Stimulated activated naive CD8-positive, alpha-beta T cell treated with anti-CD3 and anti-CD28 coated beads, Interleukin-15, Interleukin-2, amounts not matched to agents 100 U/mL and 50 U/mL, for 24 hours (primary cell): ENCODE measurements at places on chromosomes 4 and X.
A peak's percentile ranks its signal among the peaks of the same experiment; 100 is the strongest.

DNA sequence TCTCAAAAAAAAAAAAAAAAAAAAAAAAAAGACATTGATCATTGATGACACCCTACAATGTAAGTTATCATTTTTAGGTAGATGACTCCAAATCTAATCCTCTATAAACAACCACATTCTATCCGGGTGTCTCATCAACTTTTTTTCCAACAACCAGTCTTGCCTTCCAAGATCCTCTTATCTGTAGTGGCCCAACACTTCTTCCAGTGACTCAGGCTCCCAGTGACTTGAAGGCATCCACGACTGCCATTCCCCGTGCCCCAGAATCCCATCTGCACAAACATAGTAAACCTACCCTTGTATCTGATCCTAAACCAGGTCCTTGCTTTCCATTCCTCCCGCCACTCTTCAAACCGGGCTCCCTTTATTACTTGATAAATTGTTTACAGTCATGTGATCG, 15.6 kb upstream of the TSPAN5 start:
- no peak for DNase-seq

GRCh38 chr4:102390438-102390837, 45.2 kb upstream of the SLC39A8 start:
- DNase-seq, result no peak

DNA sequence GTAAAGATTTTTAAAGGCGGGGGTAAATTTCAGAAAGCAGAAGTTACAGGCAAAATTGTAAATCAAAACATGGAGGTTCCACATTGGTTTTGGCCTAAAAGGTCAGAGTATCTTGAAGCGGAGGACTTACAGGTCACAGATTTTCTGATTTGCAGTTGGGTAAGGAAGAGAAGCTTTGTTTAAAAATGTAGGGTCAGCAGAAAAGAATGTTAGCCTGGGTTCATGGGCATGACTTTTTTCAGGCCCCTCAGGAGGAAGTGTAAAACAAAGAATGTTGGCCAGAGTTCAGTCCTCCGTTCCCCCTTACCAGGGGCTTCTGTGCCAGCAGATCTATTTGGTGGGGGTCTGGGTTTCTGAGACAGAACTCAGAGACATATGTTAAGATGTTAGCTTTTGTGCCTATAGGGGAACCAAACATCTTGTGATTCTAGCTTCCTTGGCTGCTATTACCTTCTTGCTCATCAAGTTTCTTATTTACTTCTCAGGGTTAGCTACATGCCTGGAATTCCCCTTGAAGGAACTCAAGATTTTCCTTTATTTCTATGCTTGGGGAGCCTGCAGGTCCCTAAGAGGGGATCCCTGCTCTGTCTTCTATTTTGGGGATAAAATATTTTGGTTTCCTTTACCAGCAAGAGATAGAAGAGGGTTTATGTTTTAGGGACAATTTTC, 160.3 kb downstream of the ANK2 start:
- DNase-seq, result no peak

GRCh38 chrX:155896512-155896911, 15.4 kb downstream of the VAMP7 start:
- no peak for DNase-seq

DNA sequence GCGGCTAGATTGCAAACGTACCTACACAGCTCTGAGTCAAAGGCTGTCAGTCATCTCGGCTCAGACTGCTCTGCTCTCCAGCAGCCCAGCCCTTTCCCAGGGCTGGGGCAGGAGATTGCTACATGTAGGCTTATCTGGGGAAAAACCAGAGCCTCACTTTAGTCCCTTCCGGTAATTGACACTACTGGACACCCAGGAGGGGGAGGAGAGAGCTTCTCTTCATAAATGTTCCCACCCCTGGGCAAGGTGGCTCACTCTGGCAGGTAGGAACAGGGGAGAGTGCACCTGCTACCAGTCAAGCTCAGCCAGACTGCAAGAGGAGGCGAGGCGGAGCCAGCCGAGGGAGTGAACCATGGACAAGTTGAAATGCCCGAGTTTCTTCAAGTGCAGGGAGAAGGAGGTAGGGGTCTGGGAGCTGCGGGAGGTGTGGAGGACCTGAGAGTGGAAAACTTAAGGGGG, at the start of gene SLC6A14:
TSS of gene SLC6A14 (plus strand) at position 249 of the 459 bp plus-strand sequence. CDS start at position 353, 104 bp downstream.
- DNase-seq, result no peak

DNA sequence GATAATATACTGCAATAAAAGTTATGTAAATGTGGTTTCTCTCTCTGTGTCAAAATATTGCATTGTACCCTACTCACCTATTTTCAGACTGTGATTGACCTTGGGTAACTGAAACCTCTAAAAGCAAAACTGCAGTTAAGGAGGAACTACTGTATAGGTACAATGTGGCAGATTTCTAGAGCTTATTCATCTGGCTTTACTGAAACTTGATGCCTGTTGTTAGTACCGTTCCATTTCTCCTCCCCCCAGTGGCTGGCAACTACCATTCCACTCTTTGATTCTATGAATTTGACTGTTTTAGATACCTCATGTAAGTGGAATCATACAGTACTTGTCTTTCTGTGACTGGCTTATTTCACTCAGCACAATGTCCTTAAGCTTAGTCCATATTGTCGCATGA, 61.9 kb downstream of the HOPX start:
- no peak for DNase-seq

- DNase-seq, result no peak
These were observed 46.0 kb downstream of the GEMIN8 start for GRCh38 chrX:13983734-13984133.

GRCh38 chr4:95499291-95499696, 49.5 kb downstream of the UNC5C start:
- DNase-seq, result no peak

GRCh38 chr4:152719801-152720556, 40.2 kb upstream of the TMEM154 start:
- DNase-seq, result no peak

DNA sequence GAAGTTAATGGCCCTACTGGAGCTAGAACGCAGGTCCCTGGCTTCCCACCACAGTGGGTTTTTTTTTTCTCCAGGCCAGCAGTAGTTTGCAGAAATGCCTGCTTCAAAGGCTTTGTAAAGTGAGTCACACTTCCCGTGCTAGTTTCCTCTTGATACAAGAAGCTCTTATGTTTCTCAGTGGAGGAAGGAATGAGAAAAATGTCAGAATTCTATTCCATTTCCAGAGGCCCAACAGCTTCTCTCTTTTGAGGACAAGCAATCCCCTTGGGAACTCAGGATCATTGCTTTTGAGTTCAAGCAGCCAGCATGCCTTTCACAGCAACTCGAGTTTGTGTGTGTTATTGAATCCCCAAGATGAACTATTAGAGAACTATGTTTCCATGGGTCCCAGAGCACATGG, 134.3 kb downstream of the GUCY2F start:
- no peak for DNase-seq

DNA sequence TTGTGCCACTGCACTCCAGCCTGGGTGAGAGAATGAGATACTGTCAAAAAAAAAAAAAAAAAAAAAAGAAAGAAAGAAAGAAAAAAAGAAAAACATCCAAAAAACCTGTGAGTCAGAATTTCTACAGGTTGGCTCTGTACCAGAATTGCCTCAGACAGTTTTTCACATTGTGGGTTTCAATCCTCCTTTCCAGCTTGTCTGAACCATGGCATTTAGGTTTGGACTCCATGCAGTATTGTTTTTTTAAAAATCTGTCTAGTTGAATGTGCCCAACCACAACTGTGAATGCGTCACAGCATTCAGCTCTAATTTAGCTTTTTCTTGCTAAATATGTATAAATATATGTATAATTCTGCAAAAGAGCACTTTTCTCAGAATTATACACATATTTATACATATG, 31.4 kb upstream of the ARSH start:
- DNase-seq, result no peak

DNA sequence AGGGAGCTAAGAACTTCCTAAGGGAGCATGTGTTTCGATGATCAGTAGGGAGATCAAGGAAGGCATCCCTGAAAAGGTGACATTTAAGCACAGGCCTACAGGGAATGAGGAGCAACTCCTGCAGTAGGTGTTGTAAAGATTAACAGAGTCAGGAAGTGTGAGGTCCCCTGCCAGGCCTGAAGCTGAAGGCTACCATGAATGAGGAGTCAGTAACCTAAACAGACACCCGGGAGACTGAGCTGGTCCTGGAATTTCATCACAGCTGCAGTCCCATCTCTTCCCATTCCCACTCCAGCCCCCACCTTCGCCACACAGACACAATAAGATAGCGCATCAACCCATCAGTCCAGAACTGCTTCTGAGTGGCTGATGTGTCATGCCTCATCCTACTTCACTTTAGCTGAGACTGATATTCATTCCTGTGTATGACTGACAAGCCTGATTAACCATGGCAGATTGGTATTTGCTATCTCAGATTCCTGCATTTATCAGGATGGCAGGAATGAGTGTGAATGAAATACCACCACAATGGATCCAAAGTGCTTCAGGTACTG, 27.0 kb upstream of the EFNB1 start:
- DNase-seq, result no peak

DNA sequence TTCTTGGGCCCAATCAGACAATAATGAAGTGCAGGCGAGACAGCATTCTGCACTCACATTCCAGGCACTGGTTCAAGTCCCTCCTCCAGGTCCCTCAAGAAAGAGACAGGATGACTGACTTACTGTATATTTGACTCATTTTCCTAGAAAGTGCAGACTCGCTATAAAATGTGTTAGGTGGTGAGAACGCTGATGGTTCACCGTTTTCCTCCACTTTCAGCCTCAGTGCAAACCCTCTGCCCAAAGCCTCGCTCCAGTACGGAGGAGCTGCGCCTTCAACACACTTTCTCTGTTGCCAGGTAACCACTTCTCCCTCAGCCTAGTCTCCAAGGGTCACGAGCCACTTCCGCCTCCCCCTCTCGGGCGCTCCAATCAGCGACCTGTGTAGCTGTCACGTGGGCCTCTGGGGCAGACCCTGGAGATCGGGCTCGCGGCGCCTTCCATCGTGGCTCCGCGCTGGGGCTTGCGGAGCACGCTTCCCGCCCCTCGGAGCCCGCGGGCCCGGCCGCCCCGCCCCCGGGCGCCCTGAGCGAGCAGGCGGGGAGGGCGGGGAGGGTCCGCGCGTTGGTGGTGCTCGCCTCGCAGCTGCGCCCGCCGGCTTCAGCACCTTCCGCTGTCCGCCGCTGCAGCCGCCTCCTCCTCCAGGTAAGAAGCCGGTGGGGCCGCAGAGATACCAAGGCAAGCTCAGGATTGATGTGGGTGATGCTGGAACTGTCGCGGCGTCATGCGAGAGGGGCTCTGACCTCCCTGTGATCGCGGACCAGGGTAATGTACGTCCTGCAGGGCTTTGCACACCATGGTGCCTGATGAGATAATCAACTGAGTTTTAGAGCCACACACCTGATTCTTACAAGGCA, at the start of gene WDR17:
TSS of gene WDR17 (plus strand) at position 407 of the 857 bp plus-strand sequence. CDS start 45,740 bp downstream, outside the sequence.
- peak; percentile 79 for DNase-seq

- DNase-seq, result no peak
These were observed 28.9 kb upstream of the APOOL start for GRCh38 chrX:84974803-84975202.

DNA sequence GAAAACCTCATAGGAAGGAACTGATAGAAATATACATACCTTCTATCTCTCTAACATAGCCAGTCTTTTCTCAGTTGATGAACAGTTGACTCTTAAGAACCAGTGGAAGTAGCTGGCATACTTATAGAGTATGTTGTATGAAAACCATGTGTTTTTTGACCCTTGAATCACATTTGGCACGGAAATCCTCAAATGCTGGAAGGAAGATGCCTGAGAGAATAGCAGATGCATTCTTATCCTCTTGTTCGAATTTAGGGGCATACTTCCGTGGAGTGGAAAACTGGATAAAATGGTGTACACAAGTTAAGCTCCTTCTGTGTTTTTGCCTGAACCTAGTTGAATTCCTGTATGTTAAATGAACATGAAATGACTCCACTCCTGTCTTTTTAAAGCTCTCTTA, 145.5 kb downstream of the PCDH7 start:
- DNase-seq, result no peak

GRCh38 chrX:2697306-2697705, 6.2 kb downstream of the CD99 start:
- DNase-seq, result no peak

DNA sequence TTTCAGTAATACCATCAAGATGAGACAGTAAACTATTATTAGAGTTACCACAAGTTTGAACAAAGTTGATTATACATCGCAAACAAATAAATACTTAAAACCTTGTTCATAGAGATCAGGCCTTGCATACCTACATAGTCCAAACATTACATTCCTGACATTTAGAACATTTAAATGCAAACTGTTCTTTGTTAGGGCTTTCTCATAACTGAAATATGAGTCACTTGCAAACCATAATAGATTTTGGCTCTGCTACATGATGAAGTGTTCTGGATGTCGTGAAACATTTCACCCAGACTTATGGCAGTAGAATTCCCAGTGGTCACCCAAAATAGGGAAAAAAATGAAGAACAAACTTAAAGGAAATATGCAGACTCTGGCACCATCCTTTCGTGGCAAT, 75.0 kb downstream of the FAT4 start:
- no peak for DNase-seq

- no peak for DNase-seq
These were observed 2.9 kb downstream of the NOCT start for GRCh38 chr4:139018501-139018900.

DNA sequence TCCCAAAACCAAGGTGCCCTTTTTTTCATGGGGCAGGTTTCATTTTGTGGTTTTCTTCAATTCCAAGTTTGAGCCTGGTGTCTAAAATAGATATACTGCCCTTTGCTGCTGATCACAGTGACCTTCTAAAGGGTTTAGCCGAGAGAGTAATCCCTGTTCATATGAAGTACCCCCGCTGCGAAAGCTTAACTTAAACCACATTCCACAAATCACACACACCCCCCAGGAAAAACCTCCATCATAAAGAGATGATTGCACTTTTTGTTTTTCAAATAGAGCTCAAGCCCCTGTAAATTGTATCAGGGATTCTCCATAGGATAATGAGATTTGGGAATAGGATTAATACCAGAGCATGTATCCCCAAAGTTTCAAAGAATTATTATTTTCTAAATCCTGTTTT, 90.8 kb downstream of the USP46 start:
- no peak for DNase-seq
